Osteocyte (in vitro differentiated cells): ENCODE measurements at places on chromosomes 3 and 15. TPM values are rescaled to one million over a fixed set of nuclear protein-coding genes. Genes with fewer than 3 reads are reported as not detected.

CHAC1 gene
- 33.3 and 39.3 TPM in 2 replicates for total RNA-seq

ATP8B4 gene
- total RNA-seq, result not detected in 2 replicates

KIF9 gene
- 5.4 and 6.2 TPM in 2 replicates for total RNA-seq

FAM98B gene
- 19.3 and 22.4 TPM in 2 replicates for total RNA-seq

GRCh38 chr15:93523481-93523880, 434.5 kb upstream of the RGMA start:
- DNase-seq, result no peak
- H3K4me3 ChIP-seq, result no peak overlapping the region
- H3K27me3 ChIP-seq, result peaks cover 3% of the 10 kb centered on the region
- H3K27ac ChIP-seq, result no peak overlapping the region
- H3K36me3 ChIP-seq, result no peaks in the 10 kb centered on the region

- H3K4me1 ChIP-seq, result peaks cover 25% of the 10 kb centered on the region
- DNase-seq, result no peak
- no peaks in the 10 kb centered on the region for H3K27me3 ChIP-seq
- H3K36me3 ChIP-seq, result no peaks in the 10 kb centered on the region
- no peak overlapping the region for H3K4me3 ChIP-seq
Observed at GRCh38 chr15:74421302-74422245, 12.2 kb downstream of the SEMA7A start.

- no peak for DNase-seq
- H3K27ac ChIP-seq, result peak overlapping the region; percentile 27
- H3K4me3 ChIP-seq, result no peak overlapping the region
- H3K36me3 ChIP-seq, result peaks cover 3% of the 10 kb centered on the region
- H3K4me1 ChIP-seq, result peaks cover 14% of the 10 kb centered on the region
Observed at GRCh38 chr15:81642451-81642990, 268.5 kb upstream of the TMC3 start.

DNA sequence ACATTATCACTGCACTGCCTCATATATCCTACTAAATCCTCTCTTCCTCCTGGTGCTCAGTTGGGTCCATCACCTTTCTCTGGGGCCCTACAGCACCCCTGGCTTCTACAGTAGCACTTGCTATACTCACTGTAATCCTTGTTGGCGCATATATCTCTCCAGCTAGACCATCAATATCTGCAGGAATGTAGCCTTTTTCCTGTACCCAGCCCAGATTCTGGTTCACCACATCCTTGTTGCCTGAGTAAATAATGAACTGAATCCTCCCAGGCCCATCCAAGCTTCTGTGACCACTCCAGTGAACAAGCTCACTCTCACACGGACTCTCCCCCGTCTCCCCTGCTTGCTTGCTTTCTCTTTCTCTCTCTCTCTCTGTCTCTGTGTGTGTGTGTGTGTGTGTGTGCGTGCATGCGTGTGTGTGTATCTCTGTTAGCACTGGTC, 62.5 kb upstream of the LIPC start:
- H3K27me3 ChIP-seq, result peaks cover 5% of the 10 kb centered on the region
- H3K4me3 ChIP-seq, result peak overlapping the region; percentile 36
- peaks cover 2% of the 10 kb centered on the region for H3K36me3 ChIP-seq
- DNase-seq, result no peak

DNA sequence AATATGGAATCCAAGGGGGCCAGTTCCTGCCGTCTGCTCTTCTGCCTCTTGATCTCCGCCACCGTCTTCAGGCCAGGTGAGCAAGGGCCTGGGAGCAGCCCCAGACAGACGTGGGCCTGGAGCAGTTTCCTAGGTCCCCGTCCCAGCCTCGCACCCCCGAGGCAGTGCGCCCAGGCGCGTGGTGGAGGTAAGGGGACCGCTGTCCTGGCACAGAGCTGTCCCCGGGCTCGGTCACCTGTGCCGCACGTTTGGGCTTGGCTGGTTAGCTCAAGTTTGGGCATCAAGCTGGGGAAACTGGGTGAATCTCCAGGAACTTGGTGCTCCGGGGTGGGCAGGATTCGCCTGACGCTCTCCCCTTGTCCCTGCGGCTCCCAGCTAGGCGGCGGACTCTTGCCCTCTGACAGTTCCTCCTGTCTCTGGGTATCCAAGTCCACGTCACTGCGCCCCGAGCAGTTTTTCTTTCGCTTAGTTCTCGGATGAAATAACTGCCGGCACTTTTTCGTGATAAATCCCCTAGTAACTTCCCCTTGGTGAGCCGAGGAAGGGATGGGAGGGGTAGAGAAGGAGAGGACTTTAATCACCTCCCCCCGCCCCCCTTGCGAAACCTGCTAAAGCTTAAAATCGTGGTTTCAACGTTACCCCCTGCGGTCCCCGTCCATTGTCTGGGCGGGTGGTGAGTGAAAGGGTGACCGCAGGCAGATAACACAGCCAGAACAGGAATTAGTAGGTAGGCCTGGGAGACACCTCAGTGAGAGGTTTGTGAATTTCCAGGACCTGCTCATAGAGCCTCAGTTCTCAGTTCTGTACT, 901 bp downstream of the ALCAM start:
- H3K36me3 ChIP-seq, result no peaks in the 10 kb centered on the region
- no peaks in the 10 kb centered on the region for H3K27me3 ChIP-seq
- peak overlapping the region; percentile 99 for H3K27ac ChIP-seq
- DNase-seq, result peak; percentile 85

- H3K4me1 ChIP-seq, result no peaks in the 10 kb centered on the region
- DNase-seq, result no peak
- H3K27me3 ChIP-seq, result no peaks in the 10 kb centered on the region
- H3K36me3 ChIP-seq, result no peaks in the 10 kb centered on the region
- H3K27ac ChIP-seq, result no peak overlapping the region
Observed at GRCh38 chr3:63179862-63180522, 98.1 kb upstream of the SYNPR start.
